Midbrain (tissue), 1 donor: ENCODE measurements at places on chromosomes 11 and 22.
A peak's percentile ranks its signal among the peaks of the same experiment; 100 is the strongest.

GRCh38 chr11:58358969-58359368 is at the start of gene OR5B17:
TSS of gene OR5B17 (minus strand) at chr11:58359069. CDS start at chr11:58359069, 0 bp downstream.
- no peak for DNase-seq

- peak; percentile 34 for DNase-seq
Observed at GRCh38 chr22:42283278-42284201, 13.1 kb upstream of the TCF20 start.

GRCh38 chr11:45641961-45642360 is 23.5 kb downstream of the CHST1 start:
- DNase-seq = no peak

- no peak for DNase-seq
Observed at GRCh38 chr22:48823941-48824340, 1003.7 kb downstream of the BRD1 start.
